GOT3 (cell line): ENCODE measurements at places on chromosomes 16 and 17.

DNA sequence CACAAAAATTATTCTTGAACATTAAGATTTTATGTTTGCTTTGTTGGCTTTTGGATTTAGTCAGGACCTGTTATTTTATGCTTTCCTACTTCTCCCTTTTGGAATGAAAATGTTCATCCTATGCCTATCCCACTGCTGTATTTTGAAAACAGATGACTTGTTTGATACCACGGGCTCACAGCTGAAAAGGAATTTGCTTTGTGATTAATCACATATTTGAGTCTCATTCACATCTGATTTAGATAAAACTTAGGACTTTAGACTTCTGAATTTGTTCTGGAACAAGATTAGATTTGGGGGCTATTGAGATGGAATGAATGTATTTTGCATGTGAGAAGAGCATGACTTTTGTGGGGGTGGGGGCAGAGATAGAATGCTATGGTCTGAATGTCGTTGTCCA, 1012.6 kb downstream of the CDH11 start:
- no peak for DNase-seq

DNA sequence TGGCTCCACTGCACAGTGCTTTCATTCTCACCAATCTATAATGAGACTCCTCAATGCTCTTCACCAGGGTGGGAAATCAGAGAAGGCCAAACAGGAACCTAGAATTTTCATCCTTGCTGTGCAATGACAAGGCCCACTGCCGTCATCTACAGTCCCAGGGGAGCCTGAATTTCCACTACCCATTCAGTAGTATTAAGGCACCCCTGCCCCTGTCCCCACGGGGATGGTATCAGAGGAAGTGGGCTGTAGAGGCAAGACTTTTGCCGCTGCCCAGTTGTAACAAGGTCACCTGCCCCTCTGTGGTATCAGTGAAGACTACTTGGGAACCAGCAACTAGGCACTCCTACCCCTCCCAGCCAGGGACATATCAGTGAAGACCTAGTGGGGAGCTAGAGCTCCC, 104.5 kb downstream of the C16orf78 start:
- no peak for DNase-seq

DNA sequence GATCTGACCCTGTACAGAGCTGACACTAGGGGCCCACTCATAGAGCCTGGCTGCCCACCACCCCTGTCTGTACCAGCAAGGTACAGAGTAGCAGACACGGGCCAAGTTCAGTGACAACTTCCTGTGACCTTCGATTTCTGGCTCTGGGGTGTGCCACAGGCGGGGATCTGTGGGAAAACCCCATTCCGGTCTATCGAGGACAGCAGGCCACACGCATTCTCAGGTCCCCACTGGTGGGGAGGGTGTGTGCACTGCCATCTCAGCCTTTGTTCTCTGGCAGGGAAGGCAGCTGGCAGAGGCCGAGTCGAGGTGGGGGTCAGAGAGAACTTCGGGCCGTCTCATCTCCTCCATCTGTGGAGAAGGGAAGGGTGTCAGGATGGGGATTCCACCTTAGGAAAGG, 10.0 kb downstream of the NLE1 start:
- no peak for DNase-seq

DNA sequence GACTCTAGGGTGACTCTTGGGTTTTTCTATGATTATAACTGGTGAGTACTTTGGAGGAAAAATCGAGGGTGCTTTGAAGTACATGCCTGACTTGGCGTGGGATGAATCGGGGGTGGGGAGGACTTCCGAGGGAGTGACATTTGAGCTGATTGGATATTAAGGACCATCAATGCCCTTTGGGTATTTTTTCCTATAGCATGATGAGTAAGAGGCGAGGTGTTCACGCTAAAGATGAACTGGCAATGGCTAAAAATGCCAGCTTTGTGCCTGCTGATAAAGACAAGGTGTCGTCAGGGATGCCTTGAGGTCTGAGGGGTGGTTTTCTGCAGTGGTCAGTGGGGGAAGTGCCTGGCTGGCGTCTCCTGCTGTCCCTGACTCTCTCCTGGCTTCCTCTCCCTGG, 25.3 kb downstream of the USP43 start:
- no peak for DNase-seq

- no peak for DNase-seq
Measured at GRCh38 chr16:27452569-27453493, 50.9 kb downstream of the IL21R start.

DNA sequence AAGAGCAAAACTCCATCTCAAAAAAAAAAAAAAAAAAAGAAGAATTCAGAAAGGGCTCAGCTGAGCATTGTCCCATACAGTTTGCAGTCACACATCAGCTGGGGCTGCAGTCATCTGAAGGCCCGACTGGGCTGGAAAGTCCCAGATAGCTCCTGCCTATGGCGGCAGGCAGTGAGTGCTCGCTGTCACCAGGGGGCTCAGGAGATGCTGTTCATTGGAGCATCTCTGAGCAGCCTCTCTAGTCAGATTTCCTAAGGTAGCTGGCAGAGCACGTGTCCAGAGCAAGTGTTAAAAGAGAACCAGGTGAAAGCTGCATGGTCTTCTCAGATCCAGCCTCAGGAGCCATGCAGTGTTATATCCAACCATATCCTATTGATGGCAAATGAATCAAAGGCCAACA, 75.8 kb downstream of the WSCD1 start:
- no peak for DNase-seq

- no peak for DNase-seq
Measured at GRCh38 chr17:29063992-29064391, 21.1 kb downstream of the PIPOX start.

GRCh38 chr17:17348872-17349723, 45.9 kb downstream of the NT5M start:
- DNase-seq, result no peak

GRCh38 chr17:74243013-74243755, 29.8 kb downstream of the TTYH2 start:
- no peak for DNase-seq

- DNase-seq, result no peak
Measured at GRCh38 chr17:57946798-57947358, 8.3 kb downstream of the CUEDC1 start.

DNA sequence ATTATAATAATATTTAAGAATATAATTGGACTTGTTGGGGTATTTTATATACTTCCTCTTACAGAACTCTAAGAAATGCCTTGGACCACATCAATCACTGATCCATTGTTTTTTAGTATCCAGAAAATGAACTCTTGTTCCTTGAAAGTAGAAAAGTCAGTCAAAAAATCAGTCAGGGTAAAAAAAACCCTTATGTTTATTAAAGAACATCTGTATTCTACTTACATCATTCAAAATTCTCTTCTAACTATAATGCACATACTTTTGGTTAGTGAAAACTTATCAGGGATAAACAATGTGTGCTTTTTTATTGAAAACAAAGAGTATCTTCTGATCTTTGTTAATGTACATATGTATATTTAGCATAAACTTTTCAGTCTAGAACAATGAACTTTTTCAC, 23.5 kb upstream of the CDR2 start:
- DNase-seq, result no peak

DNA sequence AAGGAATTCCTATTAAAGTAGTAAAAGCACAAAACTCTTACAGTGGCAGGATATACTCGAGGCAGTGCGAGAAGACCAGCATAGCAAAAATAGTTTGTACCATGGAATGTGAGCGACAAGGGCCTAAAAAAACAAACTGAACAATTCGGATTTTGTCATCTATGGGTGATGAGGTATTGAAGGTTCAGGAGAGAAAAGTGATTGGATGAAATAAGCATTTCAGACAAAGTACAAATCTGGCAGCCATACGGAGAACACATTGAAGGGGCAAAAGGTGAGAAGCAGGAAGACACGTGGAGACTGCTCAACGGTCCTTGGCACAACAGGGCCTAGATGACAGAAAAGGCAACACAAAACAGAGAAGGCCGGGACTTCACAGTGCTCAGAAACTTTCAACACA, 22.5 kb downstream of the MYH10 start:
- DNase-seq, result no peak

- no peak for DNase-seq
Measured at GRCh38 chr17:40371261-40371929, 6.9 kb upstream of the GJD3 start.

DNA sequence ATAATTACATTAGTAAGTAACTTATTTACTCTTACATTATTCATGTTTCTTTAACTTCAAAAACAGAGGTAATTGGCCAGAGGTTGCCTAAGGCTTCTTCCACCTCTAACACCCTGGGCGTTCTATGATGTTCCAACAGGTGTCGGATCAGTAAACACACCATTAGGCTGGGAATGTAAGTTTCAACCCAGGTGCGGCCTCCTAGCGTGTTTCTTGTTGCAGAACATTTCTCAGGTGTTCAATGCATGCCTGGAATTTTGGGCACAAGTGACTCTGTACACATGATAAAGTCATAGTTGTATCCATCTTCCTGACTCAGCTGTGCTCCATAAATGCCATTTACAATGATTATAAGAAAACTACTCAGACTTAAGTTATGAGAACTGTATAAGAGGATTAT, 1.0 kb downstream of the KRTAP2-2 start:
- DNase-seq, result no peak

- no peak for DNase-seq
Measured at GRCh38 chr17:69710926-69711325, 296.4 kb downstream of the MAP2K6 start.

DNA sequence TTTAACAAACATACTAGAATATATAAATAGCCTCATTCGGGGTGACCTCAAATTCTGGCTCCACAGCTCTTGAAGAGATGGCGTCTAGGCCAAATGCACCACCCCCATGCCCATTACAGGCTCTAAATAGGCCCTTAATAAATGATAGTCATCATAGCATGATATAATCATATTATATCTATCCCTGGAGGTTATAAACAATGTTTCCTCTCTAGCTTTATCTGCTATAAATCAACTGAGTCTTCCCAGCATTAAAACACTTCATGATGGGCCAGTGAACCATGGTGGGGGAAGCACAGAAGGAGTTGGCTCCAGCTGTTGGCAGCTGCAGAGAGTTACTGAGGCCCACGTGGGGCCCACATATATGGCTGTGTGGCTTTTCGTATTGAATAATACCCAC, 214.9 kb upstream of the MPHOSPH6 start:
- DNase-seq, result no peak

GRCh38 chr16:69917311-69917710, 33.8 kb upstream of the CLEC18A start:
- DNase-seq, result no peak

DNA sequence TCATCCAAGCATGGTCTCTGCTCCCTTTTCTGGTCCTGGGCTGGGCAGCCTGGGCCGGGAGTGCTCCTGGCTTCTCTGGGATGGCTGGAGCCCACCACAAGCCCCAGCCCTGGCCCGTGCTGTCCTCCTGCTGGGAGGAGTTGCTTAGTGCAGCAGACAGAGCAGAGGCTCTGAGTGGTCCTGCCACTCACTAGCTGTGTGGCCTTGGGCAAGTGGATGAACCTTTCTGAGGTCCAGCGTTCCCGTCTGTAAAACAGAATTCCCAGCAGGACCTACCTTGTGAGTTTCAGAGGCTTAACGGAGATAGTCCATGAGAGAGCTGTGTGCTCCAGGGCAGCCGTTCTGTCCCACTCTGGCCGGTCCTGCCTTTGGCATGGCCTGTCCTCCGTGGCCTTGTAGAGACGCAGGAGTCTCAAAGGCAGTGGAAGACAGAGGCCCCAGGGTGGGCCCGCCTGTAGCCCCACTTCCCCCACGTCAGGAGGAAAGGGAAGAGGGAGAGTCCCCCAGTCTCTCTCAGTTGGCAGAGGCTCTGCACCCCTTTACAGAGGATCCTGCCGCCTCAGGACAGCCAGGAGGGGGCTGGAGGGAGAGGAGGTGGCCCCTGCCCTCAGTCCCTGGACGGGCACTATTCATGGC, 7.8 kb downstream of the MYO15B start:
- DNase-seq, result no peak
